ENCODE measurements at places on chromosomes 4 and X.

- no peak for DNase-seq
Observed at GRCh38 chr4:67328393-67328792, 216.9 kb downstream of the CENPC start.

- DNase-seq, result no peak
Observed at GRCh38 chr4:26084414-26084813, 170.4 kb downstream of the SMIM20 start.

DNA sequence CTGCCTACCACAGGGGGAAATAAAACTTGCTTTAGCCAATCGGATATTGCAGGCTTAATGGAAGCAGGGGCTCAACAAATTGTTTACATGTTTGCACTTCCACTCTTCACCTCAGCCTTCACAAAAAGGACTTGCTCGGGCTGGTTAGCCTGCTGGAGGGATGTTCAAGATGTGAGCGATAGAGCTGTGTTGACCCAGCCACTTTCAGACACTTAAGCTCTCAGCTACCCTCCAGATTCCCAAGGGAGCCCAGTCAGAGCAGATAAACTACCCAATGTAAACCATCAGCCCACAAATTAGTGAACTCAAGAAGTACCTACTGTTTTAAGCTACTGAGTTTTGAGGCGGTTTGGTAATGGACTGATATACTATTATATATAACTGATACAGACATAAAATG is 508.4 kb upstream of the FTHL17 start:
- DNase-seq, result no peak

GRCh38 chrX:69022430-69022829 is 142.8 kb downstream of the PJA1 start:
- no peak for DNase-seq

DNA sequence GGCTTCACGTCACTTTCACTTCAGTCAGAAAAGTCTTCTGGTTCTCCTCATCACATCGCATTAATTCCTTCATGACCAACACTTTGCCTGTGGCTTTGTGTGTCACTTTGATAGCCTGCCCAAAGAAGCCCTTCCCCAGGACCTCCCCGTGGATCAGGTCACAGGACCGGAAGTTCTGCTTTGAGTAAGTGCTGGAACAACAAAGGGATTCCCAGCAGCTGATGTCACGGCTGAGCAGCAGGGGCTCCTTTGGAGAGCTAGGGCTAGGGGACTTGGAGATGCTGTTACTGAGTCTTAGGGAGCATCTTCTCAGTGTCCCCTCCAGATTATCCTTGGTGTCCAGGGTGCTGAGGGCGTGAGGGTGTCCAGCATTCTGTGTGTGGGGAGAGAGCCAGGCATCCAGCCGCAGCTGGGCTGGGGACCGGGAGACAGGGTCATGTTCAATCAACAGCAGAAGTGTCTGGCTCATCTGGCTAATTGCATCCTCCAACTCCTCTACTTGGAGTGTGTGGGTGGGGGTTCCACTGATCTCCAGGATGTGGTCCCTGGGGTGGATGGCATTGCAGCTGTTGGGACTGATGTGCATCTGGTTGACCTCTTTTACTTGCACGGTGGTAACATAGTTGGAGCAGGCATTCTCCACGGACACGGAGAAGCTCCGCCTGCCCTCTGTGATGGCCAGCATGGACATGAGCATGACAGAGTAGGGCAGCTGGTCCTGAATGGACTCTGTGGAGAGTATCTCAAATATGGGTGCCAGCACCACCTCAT is 39.2 kb upstream of the ARHGAP6 start:
- DNase-seq, result no peak

DNA sequence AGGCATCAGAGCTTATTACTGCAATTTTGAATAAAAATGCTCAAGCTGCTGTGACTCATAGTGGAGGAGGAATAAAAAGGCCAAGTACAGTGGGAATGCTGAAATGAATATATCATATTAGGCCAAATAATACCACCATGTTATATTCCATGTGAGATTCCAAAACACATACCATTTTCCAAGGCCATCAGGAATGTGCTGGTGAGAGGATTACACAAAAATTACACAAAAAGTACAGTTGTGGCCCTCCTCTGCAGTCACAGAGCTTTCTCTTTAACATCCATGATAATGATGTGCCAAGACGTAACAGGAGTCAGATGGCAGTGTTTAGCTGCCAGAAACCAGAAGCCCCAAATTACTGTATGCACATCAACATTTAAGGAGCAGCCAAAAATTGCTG is 153.5 kb downstream of the PCDH18 start:
- DNase-seq, result no peak

DNA sequence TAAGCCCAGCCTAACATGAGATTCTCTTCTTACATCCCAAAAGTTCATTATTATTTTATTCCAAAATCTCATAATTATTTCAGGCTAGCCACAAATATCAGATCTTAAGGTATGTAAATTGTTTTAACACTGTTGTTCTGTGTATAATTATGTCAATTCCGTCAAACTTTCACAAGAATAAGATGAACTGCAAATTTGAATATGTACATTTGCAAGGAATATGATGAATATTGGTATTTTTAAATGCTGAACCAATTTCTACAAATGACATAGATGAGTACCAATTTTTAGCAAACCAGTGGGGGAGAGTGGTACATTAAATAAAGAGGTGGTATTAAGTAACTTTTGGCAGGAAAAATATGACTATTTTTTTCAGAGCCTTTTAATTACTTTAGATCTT is 282.3 kb upstream of the MAD2L1 start:
- no peak for DNase-seq

GRCh38 chr4:101163936-101164335 is 183.4 kb downstream of the PPP3CA start:
- no peak for DNase-seq

GRCh38 chr4:105241451-105241850 is 94.8 kb downstream of the TET2 start:
- no peak for DNase-seq

GRCh38 chr4:83875437-83875836 is 339.5 kb downstream of the GPAT3 start:
- DNase-seq, result no peak

DNA sequence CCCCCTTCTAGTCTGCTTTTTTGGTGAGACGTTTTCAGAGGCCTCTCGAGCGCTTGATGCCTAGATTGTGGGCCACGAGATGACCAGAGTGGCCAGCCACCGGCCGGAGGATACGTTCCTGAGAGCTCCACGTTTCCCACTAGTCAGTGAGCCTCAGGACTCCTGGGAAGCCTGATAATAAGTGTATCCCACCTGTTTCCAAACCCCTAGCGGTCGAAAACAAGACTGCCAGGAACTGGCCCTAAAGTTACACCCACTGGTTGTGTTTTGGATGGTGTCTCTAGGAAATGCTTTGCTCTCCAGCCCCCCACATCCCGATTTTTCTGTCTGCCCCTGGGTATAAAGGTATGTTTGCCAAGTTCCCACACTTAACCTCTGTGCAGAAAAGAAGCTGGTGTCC is 4.6 kb upstream of the RS1 start:
- DNase-seq, result no peak

DNA sequence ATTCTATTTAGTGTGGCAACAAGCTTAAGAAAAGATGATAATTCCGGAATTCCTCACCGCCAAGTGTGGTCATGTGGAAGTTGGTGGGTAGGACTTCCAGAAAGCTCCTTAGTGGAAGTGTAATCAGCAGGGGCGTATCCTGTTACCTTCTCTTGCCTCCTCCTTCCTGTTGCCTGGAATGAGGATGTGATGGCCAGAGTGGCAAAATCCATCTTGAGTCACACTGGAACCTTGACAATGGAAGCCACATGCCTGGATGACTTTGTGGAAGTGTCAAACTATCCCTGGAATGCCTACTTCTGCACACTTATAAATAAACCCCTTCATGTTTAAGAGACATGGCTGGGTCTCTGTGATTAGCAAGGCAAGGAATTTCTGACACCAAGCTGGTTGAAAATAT is 191.0 kb downstream of the PRDM5 start:
- peak; percentile 47 for DNase-seq

DNA sequence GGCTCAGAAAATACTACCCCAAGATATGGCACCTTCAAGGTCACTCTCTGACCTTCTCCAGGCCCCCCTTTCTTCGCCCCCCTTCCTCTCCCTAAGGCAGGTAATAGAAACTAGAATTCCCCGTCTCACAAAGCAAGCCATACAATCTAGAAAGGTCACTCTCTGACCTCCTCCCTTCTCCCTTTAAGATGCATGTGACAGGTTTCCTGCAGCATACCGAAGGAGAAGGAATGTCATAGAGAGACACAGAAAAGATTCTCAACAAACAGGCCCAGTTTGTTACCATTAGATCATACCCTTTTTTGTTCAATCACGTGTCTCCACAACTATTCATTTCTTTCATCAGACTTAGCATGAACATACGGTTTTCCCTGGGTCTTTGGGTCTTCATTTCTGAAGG is 51.2 kb upstream of the RBMXL3 start:
- no peak for DNase-seq

DNA sequence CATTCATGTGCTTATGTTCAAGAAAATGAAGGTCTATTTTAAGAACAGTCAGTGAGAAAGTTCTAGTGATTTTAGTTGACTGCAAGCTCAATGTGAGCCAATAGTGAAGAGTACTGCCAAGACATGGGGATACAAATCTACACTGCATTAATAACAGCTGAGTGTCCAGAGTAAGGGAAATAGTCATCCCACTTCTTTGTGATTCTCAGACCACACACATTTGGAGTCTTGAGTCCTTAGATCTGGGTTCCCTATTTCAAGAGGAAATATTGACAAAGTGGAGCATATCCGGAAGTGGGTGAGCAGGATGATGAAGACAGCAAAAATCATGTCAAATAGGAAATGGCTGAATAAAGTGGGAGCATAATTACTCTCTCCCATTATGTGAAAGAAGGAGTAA is 171.1 kb downstream of the LARP7 start:
- no peak for DNase-seq

DNA sequence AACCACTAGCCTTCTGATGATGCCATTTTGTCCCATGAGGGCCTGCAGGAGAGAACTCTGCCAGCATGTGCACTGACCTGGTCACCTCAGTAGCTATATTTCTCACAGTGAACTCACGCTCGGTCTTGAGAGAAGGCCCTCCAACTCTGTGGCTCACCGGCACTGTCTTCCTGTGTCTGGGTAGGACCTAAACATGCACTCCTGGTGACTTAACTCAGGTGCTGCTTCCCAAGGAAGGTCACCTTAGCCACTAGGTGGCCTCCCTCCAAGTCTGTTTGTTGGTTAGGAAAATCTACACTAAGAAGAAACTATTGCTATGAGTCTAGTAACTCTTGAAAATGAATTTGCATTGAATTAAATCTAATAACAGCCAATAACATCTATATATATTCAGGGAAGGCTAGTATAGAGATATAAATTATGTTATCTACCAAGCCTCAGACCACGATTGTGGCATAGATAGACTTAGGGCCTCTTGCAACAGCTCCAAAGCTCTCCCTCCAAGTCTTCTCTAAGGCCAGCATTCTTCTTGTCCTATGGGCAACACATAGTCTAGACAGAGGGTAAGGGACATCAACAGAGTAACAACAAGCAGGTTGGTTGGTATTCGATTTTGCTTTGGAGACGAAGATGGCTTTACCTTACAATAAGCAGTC is 24.7 kb downstream of the TLR10 start:
- no peak for DNase-seq

DNA sequence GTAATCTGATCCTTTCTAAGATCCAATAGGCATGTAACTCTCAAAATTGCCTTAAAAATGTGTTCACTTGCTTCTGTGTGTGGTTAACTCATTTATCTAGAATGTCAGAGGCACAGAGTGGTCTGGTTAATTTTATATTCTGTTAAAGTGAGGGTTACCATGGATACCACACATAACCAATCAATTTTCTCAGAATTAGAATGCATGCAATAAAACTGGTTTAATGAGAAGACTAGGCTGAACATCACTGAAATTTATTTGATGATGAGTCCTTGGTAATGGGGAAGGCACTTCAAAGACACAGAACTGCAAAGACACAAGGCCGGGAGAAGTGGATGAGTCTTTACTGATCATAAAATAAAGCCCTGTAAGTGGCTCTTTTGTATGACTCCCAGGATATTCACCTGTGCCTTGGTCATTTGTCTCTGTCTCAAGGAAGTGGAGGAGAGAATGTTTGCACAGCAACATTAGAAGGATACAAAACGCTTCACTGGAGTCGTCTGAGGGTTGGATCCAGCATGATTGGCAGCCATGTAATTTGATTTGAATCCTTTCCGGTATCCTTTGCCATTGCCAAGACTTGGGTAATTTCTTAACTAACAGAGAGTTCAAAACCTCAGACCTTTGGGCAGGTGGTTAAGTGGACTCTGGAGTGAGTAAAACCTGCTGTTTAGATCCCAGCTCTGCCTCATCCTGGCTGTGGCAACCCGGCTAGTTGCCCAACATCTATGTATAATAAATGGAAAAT is 94.0 kb upstream of the RBPJ start:
- DNase-seq, result peak; percentile 18

DNA sequence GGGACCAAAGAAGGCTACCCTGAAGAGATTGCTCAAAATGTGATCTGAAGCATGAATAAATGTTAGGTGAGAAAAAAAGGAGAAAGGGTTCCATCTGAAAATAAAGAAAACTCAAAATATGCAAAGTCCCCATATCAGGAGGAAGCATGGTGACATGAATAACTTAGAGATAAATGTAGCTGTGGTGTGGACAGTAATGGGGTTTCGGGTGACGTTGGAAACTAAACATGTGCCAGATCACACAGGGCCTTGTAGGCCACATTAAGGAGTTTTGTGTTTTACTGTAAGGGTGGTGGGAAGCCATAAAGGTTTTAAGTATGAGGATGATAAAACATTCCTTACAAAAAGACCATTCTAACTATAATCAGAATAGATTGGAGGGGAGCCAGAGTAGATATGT is 40.3 kb upstream of the ACSL4 start:
- DNase-seq, result no peak

DNA sequence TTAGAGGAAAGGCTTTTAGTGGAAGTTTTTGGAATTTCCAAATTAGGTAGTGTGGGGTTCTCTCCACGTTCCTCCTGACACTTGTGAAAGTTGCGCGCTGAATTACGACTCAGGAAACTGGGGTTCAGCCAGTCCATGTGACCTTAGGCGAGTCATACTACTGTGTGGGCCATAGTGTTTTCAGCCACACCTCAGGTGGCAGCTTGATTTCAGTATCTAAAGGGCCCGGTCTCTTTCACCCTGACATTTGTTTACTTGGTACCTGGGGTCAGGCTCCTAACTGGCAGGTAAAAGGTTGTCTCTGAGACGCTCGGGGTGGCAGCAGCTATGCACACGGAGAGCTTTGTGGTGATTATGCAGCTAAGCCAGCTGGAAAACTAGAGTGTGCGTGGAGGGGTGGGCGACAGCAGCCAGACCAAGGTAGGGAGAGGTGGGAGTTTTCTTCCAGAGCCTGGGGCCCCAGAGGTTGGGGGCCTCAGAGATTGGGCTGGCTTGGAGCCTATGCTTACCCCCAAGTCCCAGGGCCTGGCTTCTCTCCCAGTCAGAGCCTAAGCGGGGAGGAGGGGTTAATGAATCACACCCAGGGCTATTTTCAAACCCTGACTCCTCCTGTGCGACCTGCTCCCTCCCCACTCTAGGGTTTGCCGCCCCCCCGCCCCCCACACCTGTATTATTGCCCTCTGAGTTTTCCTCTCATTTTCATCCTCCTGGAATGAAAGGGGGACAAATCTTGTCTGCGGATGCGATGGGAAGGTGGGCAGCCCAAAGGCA is 47.2 kb downstream of the STARD8 start:
- no peak for DNase-seq

All from kidney glomerular epithelial cell (primary cell).